ENCODE measurements at places on chromosomes 7 and 10.

DNA sequence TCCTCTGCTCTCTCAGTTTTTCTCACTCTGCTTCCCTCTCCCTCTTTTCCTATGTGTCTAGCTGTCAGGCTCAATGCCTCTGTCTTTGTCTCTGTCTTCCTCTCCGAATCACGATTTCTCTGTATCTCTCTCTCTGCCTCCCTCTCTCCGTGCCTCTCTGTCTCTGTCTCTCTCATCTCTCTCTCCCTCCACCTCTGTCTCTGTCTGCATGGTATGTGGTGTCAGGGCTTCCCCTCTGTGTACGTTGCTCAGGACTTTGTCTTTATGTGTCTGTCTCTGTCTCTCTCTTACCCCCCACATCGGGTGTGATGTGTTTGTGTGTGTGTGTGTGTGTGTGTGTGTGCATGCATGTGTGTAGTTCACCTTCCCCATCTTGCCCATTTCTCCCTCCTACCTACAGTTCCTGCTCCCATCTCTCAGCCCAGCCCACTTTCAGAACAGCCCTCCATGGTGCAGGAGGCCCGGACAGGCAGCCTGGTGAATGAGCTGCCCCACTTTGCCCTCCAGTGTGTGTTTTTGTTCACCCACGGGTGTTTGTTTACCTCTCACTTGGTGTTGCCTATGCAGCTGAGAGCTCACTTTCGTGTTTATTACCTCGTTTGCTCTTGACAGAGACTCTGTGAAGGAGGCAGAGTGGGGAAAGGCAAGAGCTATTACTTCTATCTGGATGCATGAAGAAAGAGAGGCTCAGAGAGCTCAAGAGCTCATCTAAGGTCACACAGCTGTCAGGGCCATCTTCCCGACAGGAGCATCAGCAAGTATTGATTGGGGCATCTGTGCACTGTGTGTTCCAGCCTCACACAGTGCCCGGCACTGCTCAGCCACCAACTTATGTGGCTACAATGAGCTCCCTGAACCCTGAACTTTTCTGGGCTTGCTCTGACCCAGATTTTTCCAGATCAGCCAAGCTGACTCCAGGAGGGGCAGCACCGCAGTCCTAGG is 163.5 kb upstream of the ZMIZ1 start:
- DNase-seq: no peak

- DNase-seq: no peak
These were observed 187.2 kb downstream of the GLI3 start for GRCh38 chr7:42049761-42050160.

DNA sequence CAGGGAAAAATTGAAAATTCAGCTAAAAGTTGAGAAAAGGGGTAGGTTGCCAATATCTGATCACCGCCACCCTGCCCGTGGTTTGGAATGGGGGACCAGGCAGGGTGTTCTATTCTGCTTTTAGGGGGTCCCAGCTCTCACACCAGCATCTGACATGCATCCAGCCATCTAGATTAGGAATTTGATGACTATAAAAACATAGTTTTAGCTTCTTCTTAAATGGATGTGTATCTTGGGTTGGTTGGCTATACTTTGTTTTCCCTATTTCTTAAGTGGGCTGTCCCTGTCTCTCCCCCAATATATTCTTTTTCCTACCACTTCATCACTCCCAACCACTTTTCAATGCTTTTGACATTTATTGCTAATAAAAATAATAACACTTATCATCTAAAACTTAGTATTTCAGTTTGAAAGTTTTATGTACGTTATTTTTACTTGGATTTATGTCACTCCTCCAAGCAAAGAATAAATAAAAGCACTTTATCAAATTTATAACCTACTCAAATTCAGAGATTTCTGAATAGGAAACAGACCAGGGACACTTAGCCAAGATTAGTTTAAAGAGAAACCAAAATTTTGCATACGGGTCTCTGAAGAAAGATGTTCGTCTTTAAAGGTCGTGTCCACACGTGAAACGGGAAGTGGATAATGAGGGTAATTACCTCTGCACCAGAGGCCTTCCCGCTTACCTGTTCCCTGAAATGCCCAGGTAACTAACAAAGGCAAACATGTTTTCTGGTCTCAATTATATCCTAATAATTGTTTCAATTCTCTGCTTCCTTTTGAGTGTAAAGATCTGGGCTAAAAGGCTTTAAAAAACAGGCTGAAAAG is 233.2 kb upstream of the AUTS2 start:
- DNase-seq: no peak

DNA sequence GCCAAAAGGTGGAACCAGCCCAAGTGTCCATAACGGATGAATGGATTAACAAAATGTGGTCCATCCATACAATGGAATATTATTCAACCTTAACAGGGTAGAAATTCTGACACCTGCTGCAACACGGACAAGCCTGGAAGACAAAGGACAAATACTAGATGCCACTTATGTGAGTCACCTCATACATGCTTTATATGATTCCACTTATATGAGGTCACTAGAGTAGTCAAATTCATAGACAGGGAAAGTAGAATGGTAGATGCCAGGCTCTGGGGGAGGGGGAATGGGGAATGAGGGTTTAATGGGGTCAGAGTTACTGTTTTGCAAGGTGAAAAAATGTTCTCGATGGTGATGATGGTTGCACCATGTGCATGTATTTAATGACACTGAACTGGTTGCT is 34.0 kb upstream of the CYTH3 start:
- DNase-seq: no peak

DNA sequence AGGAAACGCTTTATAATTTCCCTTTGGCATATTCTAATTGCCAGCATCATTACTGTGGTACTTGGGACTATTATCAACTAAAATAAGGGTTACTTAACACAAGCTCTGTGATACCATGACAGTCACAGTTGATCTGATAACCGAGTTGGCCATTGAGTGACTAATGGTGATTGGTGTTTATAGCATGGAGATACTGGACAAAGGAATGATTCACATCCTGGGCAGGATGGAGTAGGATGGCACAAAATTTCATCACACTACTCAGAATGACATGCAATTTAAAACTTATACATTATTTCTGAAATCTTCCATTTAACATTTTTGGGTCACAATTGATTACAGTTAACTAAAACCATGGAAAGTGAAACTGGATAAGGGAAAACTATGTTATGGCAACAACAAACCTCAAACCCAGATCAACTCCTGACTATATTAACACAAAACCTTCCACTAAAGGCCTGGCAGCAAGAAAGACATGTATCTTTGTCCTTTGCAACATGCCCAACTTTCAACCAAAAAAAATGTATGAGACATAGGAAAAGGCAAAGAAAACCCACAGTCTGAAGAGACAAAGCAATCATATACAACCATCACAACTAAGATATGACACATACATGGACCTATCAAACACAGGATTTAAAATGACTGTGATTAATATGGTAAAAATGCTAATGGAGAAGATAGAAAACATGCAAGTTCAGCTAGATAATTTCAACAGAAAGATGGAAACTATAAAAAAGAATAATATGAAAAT is 208.5 kb upstream of the NRP1 start:
- DNase-seq: no peak

DNA sequence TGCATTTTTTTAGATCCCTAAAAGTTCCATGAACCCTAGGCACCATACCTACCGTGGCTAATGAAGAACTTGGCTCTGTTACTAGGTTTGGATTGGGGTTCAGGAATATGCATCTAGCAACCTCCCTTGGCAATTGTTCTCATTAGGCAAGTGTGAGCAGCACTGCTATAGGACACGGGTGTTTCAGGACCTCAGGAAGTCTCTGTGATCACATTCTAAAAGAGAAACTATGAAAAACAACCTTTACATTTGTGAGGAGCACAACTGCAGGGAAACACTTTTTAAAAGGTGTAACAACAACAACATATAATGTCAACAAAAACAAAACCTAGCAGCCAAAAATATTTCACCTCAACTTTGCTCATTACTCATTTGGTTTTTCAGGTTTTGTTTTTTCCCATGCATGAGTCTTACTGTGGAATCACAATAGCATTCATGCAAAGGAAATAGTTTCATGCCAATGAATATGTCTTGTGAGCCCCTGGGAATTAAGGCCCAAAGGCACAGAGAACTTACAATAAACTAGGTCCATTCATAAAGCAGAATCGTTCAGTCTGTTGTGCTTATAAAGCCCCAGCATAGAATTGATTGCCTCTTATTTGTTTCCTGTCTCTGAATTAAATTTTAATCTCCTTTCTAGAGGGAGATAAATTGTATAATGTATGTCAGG is 255.7 kb upstream of the DGKB start:
- DNase-seq: no peak

GRCh38 chr10:49761201-49761788 is 828 bp downstream of the OGDHL start:
- DNase-seq: no peak

GRCh38 chr10:89553064-89553734 is 17.8 kb upstream of the SLC16A12 start:
- no peak for DNase-seq

GRCh38 chr10:52442576-52442975 is 128.5 kb downstream of the DKK1 start:
- DNase-seq: no peak

- no peak for DNase-seq
These were observed 16.6 kb upstream of the GNA12 start for GRCh38 chr7:2860627-2861133.

GRCh38 chr7:87075671-87076404 is 16.4 kb upstream of the ELAPOR2 start:
- DNase-seq: no peak

DNA sequence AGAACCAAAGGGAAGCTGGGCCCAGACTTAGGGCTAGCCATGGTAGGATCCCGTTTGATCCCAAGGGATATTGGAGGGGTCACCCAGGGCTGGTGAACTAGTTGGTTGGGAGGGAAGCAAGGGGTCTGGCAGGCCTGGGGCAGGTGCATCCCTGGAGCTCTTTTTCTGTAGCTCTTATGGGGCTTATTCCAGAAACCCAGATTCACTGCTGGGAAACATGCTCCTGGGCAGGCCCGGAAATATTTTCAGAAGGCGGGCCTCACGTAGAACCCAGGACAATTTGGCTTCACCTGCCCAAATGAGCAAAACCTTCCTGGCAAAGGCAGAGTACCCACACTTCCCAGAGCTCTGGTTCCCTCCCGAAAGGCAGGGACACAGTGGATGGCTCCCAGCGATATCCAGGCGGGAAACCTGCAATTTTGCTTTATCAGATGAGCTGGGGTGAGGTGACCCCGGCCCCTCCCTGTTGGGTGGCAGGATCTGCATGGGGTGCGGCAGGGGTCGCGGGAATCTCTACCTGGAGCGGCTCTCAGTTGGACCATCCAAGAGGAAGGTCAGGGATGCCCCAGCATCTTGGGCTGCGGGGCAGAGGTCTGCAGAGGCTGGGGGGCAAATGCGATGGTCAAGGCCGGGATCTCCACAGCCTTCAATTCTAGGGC is 533.9 kb downstream of the TCERG1L start:
- DNase-seq: no peak

GRCh38 chr7:7425321-7425720 is 110.4 kb downstream of the COL28A1 start:
- no peak for DNase-seq

DNA sequence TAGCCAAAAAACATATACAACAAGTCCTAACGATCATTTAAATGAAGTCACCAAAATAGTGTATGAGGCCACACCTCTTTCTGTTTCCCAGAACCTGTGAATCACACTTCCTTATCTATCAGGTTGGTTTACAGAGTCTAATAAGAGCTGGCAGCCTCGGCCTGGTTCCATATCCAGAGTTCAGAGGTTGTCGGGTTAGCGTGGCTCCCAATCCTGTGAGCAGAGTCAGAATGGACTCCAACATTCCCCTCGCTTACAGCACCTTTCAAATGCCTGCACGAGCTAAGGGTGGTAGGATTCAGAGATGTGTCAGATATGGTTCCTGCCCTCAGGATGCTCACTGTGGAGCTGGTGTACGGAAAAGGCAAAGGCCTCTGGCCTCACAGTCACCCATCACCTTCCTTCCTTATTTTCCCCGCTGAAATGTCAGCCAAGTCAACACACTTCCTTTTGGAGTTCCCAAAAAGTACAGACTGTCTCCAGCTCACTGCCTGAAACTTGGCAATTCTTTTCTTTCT is 6.0 kb downstream of the IL15RA start:
- no peak for DNase-seq

- DNase-seq: no peak
These were observed 41.1 kb downstream of the ABRAXAS2 start for GRCh38 chr10:124842721-124843120.

DNA sequence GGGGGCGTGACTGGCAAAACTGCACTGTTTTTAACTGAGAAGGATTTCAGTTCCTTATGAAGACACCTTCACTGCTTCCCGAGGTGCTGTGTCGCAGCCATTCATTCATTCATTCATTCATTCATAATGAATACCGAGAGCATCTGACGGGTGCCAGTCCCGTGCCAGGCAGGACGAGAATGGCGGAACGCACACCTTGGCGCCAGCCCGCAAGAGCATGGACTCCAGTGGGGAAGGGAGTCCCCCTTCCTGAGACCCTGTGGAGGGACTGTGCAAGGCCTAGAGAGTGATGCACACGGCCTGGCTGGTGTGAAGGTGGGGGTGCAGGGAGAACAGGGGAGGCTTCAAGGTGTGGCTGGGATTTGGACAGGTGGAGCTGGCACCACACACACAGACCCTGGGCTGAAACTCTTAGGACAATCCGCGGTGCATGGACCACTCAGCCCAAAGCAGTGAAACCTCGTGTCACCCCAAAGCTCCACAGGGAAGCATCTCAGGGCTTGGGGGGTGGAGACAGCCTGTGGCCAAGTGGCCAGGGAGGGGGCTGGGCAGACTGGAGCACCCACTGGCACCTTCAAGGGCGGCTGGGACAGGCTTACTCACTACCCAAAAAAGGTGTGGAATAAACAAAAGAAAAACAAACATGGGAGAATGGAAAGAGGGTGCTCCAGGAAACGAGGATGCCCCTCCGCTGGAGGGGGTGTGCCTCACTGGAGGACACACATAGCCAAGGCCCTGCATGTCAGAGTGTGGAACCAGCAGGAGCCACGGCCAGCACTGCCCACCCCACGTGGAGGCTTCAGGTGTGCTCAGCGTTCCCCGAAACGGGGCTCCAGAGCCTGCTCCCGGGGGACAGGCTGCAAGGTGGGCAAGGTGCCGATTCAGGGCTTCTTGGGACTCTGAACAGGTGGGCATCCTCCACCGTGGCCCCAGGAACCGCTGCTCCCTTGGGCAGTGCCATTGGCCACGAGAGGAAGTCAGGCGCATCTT is 37.7 kb downstream of the EBF3 start:
- no peak for DNase-seq

- no peak for DNase-seq
These were observed 61.8 kb downstream of the ADD3 start for GRCh38 chr10:110069502-110069982.
